ENCODE measurements at places on chromosomes 11 and 22.

DNA sequence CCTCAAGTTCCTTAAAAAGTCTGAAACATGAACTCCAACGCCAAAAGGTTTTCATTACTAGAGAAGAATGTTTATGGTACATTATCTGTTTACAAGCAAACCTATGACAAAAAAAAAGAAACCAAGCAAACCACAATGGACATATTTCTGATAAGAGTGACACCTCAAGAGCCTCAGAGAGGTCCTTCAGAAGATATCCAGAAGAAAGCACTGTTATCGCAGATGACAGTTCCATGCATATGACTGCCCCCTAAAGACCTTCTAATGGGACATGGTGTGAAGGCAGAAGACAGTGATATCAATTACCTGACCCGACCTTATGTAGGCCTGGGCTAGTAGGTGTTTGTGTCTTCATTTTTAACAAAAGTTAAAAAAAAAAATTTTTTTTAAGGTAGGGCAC lies 3.1 kb downstream of the HDHD5 start:
- ATAC-seq, result no peak

GRCh38 chr11:62575156-62575555 lies 1.5 kb upstream of the EEF1G start:
- no peak for ATAC-seq

- no peak for ATAC-seq
These were observed 3.3 kb downstream of the KDM4E start for GRCh38 chr11:95028357-95028756.

- ATAC-seq, result no peak
These were observed 9.9 kb upstream of the MSANTD4 start for GRCh38 chr11:106031936-106032335.

Measured in gastroesophageal sphincter (tissue), 4 donors.